ENCODE measurements at places on chromosomes 2 and 18.

DNA sequence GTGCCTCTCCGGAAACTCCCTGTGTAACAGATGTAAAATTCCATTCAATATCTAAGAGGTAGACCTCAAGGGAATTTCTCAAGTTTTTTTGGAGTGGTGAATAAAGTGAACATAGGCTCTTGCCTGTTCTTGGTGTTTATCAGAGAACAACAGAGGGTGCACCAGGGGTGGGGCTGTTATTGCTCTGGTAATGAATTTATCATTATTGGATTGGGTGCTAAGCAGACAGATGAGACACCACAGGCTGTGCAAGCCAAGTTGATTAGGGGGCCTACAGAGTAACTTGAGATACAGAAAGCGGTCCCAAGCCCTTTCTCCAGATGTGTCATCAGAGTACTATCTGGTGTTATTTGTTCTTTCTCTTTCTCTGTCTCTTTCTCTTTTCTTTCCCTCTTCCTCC lies 286.3 kb downstream of the OSR1 start:
- DNase-seq: no peak

DNA sequence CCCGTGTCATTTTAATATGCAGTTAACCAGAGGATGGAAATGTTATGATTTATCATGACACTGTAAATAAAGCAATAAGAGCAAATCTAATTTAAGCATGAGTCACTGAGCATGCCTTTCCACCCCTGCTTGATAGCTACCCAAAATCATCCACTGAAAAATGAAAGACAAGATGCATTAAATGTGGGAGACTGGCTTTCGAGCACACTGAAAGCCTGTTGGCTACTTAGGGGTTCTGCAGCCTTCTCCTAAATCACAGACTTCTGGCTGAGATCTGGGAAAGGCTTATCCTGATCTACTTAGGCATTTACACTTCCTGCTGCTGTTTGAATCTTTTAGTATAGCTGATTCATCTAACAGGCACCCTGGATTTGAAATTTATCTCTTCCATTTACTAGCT lies 778.3 kb upstream of the CDH7 start:
- no peak for DNase-seq

GRCh38 chr2:219744066-219744465 lies 116.6 kb downstream of the SLC4A3 start:
- no peak for DNase-seq

DNA sequence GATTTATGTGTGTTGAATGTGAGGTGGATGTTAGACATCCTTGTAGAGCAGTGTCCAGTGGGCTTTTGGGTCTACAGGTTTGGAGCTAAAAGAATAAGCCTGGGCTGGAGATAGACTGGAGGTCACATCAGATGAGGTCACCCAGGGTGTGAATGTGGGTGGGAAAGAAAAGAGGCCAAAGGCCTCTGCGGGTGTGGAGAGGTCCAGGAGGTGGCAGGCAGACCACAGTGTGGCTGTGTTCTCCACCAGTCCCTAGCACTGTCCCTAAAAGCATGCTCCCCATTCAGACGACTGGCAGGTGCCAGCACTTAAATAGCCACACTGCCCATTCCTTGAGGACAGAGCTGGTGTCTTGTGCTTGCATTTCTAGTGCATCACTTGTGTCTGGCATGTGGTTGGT lies 4.1 kb downstream of the ATG4B start:
- no peak for DNase-seq

DNA sequence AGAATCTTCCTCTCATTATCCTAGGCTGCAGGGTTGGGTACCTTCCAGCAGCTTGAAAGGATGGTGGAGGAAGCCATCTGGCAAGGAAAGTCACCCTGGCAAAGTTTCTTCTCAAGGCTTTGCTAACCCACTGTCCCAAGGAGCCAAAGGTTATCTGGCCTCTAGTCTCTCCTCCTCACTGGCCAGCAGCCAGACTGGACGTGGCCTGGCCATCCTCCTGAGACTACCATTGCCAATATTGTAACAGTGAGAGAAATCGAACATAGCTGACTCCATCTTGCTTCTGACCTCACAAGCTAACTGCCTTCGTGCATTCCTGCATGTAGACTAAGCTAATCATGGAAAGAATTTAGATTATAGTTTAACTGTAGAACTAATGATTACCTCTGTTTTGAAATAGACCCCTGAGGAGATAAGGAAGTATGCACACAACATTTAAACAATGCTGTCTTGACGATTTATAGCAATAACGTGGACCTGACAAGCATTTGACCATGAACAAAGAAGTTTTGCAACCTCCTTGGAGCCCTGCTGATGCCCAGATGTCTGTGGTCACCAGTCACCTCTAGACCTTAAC lies 7.8 kb upstream of the ANXA4 start:
- DNase-seq: no peak

- no peak for DNase-seq
These were observed 284.7 kb downstream of the ALPK2 start for GRCh38 chr18:58344080-58344670.

GRCh38 chr2:8592736-8593135 lies 89.1 kb upstream of the ID2 start:
- no peak for DNase-seq

GRCh38 chr2:230137902-230138539 lies 69.3 kb upstream of the SLC16A14 start:
- no peak for DNase-seq

DNA sequence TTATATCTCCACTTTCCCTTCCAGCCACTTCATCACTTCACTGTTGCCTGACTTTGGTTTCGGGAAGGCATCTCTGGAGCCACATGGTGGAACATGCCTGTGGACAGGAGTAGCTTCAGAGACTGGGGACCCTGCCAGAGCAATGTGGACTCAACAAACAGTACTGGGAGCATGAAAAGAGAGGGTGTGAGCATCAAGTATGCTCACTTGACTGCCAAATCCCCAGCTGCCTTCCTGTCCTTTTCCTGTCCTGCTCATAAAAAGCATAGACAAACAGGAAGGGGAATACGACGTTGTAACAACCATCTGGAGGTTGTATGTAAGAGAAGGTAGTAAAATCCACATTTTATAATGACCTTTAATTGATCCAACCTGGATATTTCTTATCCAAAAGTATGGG lies 61.3 kb upstream of the CSRNP3 start:
- no peak for DNase-seq

DNA sequence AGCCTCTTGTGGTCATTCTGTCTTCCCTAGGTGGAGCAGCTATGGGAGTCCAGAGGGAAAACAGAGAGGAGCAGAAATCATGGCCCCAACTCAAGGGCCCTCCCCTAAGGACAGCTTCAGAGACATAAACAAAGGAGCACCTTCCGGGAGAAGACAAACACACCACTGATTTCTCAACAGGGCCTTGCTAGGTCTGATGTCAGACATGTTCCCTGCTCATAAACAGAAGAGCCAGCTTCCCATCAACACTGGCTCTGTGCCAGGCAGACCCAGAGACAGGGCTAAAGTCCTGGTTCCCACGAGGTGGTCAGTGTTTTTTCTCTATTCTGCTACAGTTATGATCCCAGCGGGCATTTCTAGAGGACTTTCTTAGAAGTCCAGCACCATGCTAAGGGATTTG lies 19.3 kb downstream of the CXCR2 start:
- DNase-seq: no peak

DNA sequence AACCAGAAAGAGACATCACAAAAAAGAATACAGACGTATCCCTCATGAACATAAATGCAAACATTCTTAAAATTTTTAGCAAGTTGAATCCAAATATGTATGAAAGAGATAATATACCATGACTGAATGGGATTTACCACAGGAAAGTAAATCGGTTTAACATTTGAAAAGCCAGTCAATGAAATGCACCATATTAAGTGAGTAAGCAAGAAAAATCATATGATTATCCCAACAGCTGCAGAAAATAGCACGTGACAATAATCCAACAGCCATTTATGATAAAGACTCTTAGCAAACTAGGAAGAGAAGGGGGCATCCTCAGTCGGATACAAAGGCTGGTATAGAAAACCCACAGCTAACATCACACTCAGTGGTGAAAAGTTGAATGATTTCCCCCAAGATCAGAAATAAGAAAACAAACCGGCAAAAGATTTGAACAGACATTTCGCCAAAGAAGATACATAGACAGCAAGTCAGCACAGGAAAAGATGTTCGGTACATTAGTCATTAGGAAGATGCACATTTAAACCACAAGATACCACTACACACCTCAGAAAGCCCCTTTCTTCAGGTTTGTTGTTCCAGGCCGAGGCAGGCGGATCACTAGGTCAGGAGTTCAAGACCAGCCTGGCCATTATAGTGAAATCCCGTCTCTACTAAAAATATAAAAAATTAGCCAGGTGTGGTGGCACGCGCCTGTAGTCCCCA lies 144.3 kb downstream of the INHBB start:
- no peak for DNase-seq

DNA sequence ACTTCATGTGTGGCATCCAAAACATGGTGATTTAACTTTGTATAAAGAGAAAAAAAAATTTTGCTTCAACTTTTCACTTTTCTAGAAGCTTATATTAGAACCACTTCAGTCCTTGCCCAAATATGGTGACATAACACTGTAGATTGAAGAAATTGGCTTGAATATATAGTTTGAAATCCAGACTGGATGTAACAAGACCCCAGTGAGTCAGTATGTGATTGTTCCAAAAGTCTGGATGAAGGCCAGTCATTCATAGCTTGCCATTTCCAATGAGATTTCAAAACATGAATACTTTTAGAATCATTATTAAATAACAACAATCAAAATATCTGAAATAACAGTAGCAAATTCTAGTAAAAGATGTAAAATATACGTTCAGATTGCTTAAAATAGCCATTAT lies 104.8 kb upstream of the FN1 start:
- no peak for DNase-seq

DNA sequence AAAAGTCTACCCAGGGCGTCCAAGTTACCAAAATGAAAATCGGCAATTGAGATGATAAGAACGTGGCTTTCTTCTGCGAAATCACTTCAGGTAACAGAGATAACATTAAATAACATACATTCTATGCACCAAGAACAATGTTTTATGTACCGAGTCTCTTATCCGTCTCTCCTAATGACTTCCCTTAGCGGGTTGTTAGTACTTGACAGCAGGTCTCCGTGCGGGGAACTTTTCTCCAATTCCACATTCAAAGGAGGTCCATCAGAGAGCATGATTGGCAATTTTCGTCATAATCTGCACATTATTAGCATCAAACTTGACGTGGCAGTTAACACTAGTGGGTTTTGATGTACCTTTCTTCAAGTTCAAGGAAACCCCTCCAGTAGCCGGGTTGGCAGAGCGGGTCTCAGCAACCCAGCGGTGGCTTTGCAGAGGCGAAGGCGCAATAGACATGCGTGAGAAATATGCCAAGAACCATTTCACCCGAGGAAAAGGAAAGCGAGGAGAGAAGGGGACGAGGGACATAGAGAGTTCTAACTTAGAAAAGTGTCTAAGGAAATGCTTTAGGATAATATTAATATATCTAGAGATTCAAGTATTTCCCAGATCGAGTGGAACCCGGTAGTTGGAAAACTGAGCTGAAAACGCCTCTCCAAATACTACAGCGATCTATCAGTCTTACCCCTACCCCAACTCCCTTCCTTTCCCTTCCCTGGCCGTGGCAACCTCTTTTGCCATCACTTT lies 5.0 kb downstream of the EVX2 start:
- no peak for DNase-seq

DNA sequence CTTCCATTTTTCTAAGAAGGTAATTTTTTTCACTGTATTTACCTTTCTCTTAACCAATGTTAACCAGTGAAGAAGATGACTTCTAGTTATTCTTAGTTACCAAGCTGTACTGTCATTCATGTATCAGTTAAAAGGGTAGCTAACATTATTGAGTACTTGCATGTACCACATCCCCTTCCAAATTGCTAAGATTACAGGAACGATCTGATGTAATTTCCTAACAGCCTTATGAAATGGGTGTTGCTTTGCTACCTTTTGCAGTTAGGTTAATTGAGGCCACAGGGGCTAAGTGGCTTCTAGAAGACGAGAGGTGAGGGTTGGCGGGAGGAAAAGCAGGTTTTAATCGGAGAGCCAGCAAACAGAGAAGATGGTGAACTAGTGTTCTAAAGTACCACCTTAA lies 1.8 kb upstream of the SULT6B1 start:
- DNase-seq: no peak

DNA sequence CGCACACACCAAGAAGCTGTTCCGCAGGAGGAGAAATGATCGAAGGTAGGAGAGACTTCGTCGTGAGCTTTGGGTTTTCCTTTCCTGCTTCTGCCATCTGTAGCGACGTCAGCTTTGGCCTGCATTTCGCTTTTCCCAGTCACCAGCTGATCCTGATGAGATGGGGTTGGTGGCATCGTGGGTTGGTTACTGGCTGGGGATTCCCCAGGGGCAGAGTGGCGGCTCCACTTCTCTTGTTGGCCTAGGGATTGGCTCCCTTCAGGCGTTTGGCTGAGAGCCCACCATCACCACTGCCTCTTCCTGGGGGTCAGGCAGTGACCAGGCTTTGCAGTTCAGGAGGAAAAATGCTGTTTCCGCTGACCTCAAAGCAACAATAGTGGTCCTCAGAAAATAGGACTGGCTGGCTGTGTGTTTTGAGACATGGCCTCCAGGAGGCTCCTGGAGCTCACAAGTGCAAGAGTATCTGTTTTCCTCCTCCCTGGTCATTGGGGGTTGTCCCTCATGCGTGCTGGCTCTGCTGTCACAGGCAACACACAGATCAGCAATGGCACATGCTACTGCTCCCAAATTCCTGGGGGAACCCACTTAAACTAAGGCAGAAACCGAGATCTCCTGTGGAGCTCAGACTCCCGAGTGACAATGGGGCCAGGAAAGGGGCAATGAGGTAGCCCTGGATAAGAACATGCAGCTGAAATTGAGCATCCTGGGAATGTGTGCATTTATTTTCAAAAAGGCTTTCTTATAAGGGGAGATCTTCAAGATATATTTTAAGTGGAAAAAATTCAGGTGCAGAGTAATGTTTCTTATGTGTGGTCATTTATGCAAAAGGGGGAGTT lies 173.0 kb downstream of the CTIF start:
- DNase-seq: no peak

- DNase-seq: no peak
These were observed 20.3 kb upstream of the KIDINS220 start for GRCh38 chr2:8857709-8858108.

GRCh38 chr2:661360-661635 lies 15.9 kb downstream of the TMEM18 start:
- DNase-seq: no peak

DNA sequence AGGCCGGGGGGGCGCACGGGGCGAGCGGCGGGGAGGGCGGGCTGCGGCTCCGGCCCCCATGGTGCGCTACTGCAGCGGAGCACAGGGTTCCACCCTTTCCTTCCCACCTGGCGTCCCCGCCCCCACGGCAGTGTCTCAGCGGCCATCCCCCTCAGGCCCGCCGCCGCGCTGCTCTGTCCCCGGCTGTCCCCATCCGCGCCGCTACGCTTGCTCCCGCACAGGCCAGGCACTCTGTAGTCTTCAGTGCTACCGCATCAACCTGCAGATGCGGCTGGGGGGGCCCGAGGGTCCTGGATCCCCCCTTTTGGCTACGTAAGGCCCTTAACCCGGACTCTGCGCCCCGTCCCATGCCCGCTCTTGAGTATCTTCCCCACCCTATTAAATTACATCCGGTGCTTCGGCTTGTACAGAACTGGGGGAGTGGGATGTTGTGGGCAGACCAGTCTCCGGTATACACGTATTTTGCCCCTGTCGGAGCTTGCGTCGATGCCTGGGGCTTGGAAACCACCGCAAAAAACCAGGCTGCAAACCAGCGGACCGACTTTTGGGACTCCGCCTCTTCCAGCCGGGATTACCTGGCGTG lies 598 bp upstream of the WBP1 start:
- DNase-seq: no peak
